Left lobe of liver (tissue), 2 donors: ENCODE measurements at places on chromosomes 5 and 9. TPM values are rescaled to one million over a fixed set of nuclear protein-coding genes. Genes with fewer than 3 reads are reported as not detected.
A peak's percentile ranks its signal among the peaks of the same experiment; 100 is the strongest.

DNA sequence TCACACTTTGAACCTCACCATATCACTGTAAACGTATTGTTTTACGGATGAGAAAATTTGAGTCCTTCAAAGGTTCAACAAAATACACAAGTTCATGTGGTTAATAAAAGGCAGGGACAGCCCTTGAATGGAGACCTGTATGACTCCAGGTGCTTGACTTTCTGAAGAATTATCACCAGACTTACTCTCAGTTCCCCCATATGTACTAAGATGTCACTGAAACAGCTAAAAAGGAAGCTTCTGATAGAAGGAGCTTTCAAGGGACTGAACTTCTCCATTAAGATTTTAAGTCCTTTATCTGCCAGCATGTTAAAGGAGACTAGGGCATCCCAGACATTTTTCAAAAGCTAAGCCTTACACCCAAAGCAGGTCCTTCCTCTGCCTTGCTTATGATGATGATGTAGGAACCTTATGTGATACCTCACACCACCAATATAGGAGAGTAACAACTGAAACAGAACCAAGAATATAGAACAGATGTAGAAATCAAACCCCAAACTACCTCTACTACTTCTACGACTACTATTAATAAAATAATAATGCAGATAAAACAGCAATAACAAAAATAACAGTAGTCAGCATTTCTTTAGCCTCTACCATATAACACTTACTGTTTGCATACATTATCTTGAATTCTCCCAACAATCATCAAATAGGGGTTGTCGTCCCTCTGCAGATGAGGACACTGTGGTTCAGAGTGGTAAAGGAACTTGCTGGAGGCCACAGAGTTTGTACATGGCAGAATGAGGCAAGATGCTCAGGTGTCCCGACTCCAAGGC, 273.9 kb downstream of the ELAVL2 start:
- DNase-seq = no peak

GRCh38 chr9:69190863-69191181, 16.7 kb downstream of the TJP2 start:
- no peak for DNase-seq

DNA sequence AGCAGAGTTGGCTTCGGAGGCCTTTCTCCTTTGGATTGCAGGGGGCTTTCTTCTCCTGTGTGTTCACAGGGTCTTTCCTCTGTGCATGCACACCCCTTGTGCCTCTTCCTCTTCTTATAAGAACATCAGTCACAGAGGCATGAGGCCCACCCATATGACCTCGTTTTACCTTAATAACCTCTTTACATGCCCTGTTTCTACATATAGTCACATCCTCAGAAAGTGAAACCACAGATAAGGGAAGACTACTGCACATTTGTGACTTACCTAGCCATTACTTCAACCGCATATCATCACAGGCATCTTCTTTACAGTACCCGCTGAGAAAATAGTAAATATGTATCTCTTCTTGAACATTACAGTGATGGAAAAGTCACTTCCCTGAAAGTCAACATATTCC, 204.9 kb upstream of the TARS1 start:
- no peak for DNase-seq

DNA sequence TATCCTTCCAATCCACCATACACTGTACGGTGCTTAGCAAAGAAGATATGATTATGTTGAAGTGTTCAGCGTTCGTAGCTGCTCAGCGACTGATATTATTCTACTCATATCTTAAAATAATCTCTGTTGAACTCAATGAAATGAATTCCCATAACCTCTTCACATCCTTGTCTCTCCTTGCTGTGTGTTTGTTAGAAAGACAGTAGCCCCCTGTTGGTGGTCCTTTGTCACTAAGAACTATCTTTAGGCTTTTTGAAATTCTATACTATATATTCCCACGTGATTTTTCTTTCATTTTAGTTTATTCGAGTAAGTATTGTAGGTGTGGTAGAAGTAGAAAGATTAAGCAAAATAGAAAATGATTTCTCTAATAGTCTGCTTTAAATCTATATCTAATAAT, 762.8 kb upstream of the WWC1 start:
- no peak for DNase-seq

DNA sequence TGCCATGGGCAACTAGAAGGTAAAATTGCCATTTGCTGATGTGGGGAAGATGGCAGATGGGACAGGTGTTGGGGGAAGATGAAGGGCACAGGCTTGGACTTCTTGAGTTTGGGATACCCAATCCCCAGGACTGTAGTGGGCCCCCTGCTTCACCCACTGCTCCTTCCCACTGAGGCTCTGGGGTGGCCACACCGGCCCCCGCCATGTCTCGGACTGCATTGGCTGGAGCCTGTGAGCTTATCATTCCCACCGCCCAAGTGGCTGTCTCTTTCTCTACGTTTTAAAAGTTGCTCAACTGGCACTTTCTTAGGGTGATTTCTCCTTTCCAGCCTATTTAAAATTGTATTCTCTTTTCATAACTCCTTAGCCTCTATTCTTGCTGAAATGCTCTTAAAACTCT, 730.0 kb upstream of the ADAMTS16 start:
- DNase-seq = no peak

- DNase-seq = peak; percentile 51
Measured at GRCh38 chr9:71285191-71285656, 163.8 kb upstream of the TRPM3 start.

GRCh38 chr9:130805510-130806326, 29.3 kb upstream of the ABL1 start:
- no peak for DNase-seq

DNA sequence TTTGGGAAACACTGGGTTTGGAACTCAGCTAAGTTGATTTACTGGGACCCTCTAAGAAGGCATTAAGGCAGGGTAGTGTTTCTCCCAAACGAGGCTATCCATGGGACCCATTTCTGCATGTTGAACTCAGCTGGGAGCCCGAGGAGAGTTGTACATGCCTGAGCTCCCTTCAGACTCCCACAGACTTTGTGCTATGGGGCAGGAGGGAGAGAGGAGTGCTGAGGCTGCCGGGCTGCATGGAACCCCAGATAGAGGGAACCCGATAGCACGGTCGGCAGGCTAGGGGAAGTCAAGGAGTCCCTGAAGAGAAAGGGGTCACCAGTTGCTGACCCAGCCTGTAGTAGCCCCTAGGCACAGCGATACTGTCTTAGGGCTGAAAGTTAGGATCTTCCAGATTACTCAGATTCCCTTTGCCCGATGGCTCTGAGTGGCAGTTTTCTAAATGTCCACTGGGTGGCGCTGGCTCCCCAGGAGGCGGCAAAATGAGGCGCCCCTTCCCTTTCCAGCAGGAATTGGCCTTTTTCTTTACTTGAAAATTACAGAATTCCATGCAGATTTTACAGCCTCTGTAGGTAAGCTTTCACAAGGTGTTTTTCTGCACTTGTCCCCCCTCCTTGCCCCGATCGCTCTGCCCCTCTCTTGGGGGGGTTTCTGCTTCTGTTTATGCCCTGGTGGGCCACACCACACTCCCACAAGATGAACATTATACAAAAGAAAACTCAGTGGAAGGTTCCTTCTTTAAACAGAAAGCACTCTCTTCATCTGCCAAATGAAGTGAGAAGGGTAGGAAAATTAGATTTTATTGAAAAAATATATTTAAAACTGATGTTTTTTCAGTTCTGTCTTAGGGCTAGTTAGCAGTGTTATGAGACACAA, 17.8 kb downstream of the NANS start:
- DNase-seq = peak; percentile 72

DNA sequence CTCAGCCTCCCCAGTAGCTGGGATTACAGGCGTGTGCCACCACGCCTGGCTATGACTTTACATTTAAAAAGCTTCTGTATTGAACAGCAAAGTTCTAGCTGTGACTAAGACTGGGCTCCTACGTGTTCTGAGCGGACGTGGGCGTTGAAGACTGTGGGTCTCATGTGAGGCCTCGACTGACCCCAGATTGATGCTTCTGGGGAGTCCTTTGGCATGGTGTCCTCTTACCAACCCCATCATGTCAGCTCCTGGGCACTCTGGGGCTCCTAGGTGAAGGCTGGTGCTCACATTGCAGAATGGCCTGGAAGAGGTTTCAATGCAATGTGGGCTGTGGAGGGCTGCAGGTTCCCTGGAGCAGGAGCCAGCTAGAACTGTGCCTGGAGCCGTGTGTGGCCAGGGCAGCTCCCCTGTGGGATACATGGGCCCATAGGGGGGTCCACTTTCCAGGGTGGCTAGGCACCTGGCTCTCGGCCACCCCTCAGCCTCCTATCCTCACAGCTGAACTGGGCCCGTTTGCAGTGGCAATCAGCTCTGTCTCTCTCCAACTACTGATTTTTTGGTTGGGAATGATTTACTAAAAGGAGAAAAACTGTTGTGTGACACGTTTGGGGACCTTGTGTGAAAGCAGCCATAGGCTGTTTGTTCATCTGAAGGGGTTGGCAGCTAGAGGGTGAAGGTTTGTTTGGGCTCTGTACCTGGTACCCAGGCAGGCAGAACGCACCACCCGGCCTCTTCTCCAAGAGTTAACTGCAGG, 29.7 kb downstream of the SLC25A25 start:
- no peak for DNase-seq

GRCh38 chr9:1938135-1938534, 77.0 kb upstream of the SMARCA2 start:
- no peak for DNase-seq

DNA sequence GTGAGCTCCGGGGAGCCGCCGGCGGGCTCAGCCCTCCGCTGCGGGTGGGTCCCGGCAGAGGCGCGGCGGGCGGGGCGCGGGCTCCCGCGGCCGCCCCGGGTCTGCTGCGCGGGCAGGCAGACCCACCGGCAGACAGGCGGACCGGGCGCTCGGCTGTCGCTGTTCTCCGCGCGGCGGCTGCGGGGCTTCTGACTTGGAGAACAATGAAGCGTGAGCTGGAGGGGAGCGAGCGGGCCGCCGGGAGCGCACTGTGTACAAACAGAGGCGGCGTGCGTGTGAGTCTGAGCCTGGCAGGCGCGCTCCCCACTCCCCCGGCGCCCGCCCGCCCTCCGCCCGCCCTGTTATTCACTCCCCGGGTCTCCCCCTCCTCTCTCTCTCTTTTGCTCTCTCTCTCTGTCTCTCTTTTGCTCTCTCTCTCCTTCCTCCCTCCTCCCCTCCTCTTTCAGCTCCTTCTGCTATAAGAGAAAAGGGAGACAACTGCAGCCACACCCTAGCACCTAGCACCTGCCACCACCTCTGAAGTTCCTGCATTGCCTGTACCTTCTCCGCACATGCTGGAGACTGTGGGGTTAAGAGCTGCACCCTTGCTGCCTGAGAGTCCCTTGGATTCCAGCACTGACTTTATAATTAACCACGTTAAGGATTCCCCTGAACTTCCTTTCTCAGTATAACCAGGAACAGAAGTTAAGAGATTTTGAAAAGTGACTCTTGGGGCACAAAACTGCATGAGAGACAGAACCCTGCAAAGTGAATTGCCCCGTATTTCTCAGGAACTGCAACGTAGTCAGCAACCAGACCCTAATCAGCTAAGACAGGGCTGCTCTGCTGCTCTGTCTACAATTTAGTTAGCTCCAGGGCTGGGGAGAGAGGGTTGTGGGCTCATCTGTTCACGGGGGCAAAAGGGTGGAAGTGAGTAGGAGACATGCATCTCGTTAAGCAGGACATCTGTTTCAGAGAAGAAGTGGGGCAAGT, at the start of gene EDIL3:
EDIL3 (minus strand) TSS at position 277 of the 972 bp plus-strand sequence. CDS start 506 bp downstream, outside the sequence.
- DNase-seq = no peak

- no peak for DNase-seq
Measured at GRCh38 chr5:102223542-102224477, 72.3 kb downstream of the SLCO4C1 start.

DNA sequence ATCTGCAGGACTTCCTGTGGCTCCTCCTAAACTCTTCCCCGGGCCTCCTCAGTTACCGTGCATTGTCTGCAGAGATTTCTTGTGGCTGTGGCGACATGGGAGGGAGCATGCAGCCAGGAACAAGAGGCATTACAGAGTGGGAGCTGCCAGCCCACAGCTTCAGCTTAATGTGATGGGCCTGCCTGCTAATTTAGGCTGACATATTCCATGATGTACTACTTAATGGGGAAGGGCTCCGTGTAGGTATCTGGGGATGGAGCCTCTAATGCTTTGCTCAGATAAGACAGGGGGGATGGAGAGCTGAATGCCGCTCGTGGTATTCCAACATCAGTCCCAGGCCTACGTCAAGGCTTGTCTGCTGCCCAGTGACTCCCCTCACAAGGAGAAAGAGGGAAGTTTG, 137.6 kb upstream of the GPR151 start:
- DNase-seq = no peak

Gene GABRA6
- not detected for total RNA-seq

Gene CYSRT1
- total RNA-seq = 0.81 TPM

Gene C9orf43
- total RNA-seq = 0.96 TPM

Gene ENTREP1
- total RNA-seq = 0.30 TPM
